Suprapubic skin (tissue), 4 donors: ENCODE measurements at places on chromosomes 13 and 19. TPM values are rescaled to one million over a fixed set of nuclear protein-coding genes. Genes with fewer than 3 reads are reported as not detected.

Gene ZNF765
- 6.4 TPM for total RNA-seq

Gene ZNF229
- 2.3 TPM for total RNA-seq

Gene FAM216B
- total RNA-seq: not detected

Gene GPC5
- total RNA-seq: 0.55 TPM

Gene FGF22
- total RNA-seq: 13.0 TPM

Gene PEX11G
- 2.9 TPM for total RNA-seq

Gene CEACAM20
- total RNA-seq: not detected

Gene RXFP2
- total RNA-seq: not detected

DNA sequence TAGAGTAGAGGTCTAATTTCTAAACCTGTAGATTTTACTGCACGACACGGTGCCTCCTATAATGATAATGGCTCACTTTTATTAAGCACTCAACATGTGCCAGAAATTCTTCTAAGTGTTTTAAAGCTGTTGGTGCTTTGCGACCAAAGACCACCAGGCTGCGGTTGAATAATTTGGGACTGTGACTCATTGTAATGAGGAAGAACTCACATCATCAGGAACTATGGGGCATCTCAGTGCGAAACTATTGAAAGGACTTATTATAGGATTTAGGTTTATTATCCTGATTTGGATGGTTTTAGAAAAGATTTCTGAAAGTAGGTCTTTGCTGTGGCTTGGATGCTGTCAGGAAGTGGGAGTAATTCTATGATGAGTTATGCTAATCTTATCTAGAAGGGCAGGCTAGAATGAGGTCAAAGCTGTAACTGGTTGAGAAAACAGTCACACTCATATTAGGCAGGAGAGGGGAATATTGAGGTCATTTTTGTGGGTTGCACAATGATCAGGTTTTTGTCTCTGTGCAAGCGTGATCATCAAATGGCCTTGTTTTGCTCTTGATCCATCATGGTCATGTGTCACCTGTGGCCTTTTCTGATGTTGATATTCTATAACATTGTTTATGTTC lies 266.8 kb downstream of the PCDH20 start:
- no peak for DNase-seq
- no peaks in the 10 kb centered on the region for H3K27me3 ChIP-seq
- no peak overlapping the region for H3K27ac ChIP-seq

DNA sequence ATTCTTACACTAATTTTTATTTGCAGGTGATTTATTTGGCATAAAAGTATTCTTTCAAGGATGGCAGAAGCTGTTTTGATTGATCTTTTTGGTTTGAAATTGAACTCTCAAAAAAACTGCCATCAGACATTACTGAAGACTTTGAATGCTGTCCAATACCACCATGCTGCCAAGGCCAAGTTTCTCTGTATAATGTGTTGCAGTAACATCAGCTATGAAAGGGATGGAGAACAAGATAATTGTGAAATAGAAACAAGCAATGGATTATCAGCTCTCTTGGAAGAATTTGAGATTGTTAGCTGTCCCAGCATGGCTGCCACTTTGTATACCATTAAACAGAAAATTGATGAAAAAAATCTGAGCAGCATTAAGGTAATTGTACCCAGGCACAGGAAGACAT lies 1.2 kb downstream of the LACC1 start:
- H3K27ac ChIP-seq: no peak overlapping the region
- no peaks in the 10 kb centered on the region for H3K27me3 ChIP-seq
- peaks cover 32% of the 10 kb centered on the region for H3K4me1 ChIP-seq
- H3K4me3 ChIP-seq: no peak overlapping the region
- peaks cover 9% of the 10 kb centered on the region for H3K36me3 ChIP-seq

DNA sequence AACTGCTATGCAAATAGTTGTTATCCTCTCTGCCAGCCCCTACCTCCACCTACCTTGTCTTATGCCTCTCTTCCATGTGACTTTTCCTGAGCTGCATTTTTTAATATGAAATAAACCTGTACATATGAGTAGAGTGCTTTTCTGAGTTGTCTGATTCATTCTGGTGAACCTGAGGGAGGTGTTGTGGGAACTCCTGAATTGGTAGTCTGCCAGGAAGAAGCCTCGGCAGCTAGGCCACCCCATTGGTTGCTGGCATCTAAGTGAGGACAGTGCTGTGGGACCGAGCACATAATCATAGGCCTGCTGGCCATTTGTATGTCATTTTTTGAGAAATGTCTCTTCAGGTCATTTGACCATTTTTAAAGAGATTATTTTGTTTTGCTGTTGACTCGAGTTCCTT lies 1146.8 kb downstream of the UQCRFS1 start:
- no peaks in the 10 kb centered on the region for H3K36me3 ChIP-seq
- H3K27me3 ChIP-seq: no peaks in the 10 kb centered on the region
- H3K4me3 ChIP-seq: no peak overlapping the region
- DNase-seq: no peak
- no peaks in the 10 kb centered on the region for H3K4me1 ChIP-seq

DNA sequence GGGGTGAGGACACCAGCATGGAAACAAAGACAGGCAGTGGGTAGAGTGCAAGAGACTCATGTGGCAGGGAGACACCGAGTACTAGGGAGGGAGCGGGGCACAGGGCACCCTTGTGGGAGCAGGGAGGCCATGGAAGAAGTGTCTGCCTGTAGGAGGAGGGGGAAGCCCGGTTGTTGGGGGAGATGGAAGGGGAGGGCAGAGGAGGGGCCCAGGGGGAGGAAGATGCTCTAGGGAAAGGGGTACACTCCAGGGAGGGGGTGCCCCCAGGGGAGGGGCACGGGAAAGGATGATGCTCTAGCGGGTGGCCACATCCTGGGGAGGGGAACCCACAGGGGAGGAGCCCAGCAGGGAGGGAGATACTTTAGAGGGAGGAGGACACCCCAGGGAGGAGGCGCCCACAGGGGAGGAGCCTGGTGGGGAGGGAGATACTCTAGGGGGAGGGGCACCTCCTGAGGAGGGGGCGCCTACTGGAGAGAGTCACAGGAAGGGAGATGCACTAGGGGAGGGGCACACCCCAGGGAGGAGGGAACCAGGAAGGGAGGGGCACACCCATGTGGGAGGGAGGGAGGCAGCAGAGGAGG lies 24.9 kb downstream of the CPAMD8 start:
- H3K36me3 ChIP-seq: no peaks in the 10 kb centered on the region
- no peak overlapping the region for H3K27ac ChIP-seq
- peaks cover 12% of the 10 kb centered on the region for H3K27me3 ChIP-seq
- H3K4me1 ChIP-seq: no peaks in the 10 kb centered on the region
- DNase-seq: no peak

DNA sequence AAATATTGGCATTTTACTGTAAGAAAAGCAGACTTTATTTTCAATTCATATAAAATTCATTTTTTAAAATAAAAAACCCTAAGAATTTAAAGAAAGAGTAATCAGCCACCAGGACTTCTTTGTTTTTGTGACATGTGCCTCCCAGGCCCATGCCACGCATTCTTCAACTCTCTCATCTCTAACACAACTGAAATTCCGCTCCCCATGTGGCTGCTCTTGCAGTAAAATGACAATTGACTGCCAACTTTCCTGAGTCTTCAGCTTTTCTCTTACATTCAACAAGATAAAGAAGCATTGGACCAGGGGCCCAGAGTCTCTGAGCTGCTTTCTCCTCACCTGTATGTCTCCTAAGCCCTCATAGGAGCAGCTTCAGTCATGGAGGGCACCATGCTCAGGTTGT lies 372.1 kb downstream of the UQCRFS1 start:
- H3K36me3 ChIP-seq: no peaks in the 10 kb centered on the region
- no peak for DNase-seq
- H3K27ac ChIP-seq: no peak overlapping the region

DNA sequence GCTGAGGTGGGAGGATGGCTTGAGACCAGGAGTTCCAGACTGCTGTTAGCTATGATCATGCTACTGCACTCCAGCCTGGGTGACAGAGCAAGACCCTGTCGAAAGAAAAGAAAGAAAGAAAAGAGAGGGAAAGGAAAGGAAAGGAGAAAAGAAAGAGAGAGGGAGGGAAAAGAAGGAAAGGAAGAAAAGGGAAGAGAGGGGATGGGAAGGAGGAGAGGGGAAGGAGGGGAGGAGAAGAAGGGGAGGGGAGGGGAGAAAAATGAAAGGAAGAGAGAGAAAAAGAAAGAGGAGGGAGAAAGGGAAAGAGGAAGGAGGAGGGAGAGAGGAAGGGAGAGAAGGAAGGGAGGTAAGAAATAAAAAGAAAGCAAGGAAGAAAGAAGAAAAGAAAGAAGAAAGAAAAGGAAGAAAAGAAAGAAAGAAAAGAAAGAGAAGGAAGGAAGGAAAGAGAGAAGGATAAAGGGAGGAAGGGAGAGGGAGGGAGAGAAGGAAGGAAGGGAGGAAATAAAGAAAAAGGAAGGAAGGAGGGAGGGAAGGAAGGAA lies 44.1 kb downstream of the INSR start:
- H3K27ac ChIP-seq: no peak overlapping the region
- H3K4me1 ChIP-seq: peaks cover 19% of the 10 kb centered on the region
- DNase-seq: no peak
- no peaks in the 10 kb centered on the region for H3K36me3 ChIP-seq
- H3K27me3 ChIP-seq: no peaks in the 10 kb centered on the region

DNA sequence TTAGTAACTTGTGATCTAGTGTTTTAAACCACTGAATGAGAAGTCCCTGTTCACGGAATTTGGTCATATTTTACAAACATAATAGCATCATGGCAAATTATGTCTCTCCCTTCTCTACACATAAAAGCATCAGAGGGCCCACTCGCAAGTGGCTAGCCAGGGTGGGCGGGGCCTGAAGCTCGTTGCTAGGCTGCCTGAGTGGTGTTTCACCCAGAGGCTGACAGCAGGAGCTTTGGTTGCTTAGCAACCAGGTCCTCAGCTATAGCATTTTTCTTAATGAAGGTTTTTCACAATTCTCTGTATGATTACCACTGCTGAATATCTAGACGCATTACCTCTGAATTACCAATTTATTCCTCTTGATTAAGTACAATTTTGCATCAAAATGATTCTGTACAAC lies 126.5 kb downstream of the NALCN start:
- no peaks in the 10 kb centered on the region for H3K36me3 ChIP-seq
- DNase-seq: no peak
- no peaks in the 10 kb centered on the region for H3K4me1 ChIP-seq
- no peak overlapping the region for H3K4me3 ChIP-seq

- H3K4me1 ChIP-seq: peaks cover 42% of the 10 kb centered on the region
- peaks cover 10% of the 10 kb centered on the region for H3K36me3 ChIP-seq
- DNase-seq: no peak
- H3K27ac ChIP-seq: no peak overlapping the region
- no peak overlapping the region for H3K4me3 ChIP-seq
Observed at GRCh38 chr19:39448271-39448670, 2.9 kb downstream of the SUPT5H start.

- no peaks in the 10 kb centered on the region for H3K27me3 ChIP-seq
- no peak for DNase-seq
- H3K27ac ChIP-seq: no peak overlapping the region
- H3K36me3 ChIP-seq: no peaks in the 10 kb centered on the region
- H3K4me1 ChIP-seq: no peaks in the 10 kb centered on the region
- H3K4me3 ChIP-seq: no peak overlapping the region
Observed at GRCh38 chr13:49821216-49822009, 28.9 kb upstream of the KPNA3 start.

GRCh38 chr19:28396287-28396831 lies 816.6 kb downstream of the UQCRFS1 start:
- no peaks in the 10 kb centered on the region for H3K36me3 ChIP-seq
- H3K27ac ChIP-seq: no peak overlapping the region
- H3K27me3 ChIP-seq: no peaks in the 10 kb centered on the region

GRCh38 chr19:6087074-6087571 lies 23.2 kb downstream of the RFX2 start:
- no peaks in the 10 kb centered on the region for H3K27me3 ChIP-seq
- peaks cover 61% of the 10 kb centered on the region for H3K4me1 ChIP-seq
- H3K27ac ChIP-seq: peak overlapping the region; percentile 87
- peak overlapping the region; percentile 1 for H3K4me3 ChIP-seq
- no peaks in the 10 kb centered on the region for H3K36me3 ChIP-seq

DNA sequence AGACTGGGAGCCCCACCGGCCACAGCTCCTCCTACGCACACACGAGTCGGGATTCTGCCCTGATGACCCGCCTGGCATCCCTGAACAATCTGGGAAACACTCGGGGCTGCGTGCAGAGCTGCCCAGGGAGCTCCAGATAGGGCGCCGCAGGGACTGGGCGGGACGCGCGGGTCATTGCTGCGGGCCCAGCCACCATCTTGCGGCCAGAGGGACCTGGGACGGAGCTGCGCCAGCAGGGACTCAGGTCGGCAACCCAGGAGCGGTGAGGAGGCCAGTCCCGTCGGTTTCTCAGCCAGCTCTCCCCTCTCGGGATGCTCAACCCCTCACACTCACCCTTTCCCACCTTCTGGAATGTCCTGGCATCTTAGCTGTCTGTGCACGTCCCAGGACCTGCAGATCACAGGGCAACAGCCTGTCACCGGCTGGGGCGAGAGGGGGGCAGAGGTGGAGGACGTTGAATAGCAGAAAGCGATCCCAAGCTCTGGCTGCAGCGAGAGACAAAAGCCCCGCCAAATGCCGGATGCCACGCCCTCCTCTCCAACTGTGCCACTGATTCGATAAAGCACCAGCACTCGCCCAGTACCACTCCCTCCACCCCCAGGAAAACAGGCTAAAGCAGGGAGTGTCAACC lies 20.4 kb upstream of the ZNF91 start:
- H3K4me1 ChIP-seq: peaks cover 10% of the 10 kb centered on the region
- no peak for DNase-seq
- no peak overlapping the region for H3K27ac ChIP-seq

DNA sequence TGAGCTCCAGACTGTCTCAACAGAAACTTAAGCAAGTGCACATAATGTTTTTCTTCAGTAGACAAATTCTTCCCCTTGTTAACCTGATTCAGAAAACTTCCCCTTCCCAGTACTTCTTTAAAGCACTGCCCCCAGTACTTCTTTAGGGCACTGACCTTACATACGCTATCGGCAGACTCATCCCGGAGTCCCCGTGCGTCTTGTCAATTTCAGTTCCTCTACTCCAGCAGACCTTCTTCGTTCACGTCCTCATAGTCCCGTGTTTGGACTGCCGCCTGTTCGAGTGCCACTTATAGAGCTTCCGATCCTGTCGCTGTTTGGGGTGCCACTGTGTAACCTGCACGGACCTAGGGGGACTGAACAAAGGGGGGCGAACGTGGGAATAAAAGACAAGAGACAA lies 29.0 kb downstream of the ZNF627 start:
- H3K4me3 ChIP-seq: no peak overlapping the region
- H3K27ac ChIP-seq: no peak overlapping the region
- H3K36me3 ChIP-seq: no peaks in the 10 kb centered on the region
- no peak for DNase-seq
- H3K4me1 ChIP-seq: peaks cover 16% of the 10 kb centered on the region

DNA sequence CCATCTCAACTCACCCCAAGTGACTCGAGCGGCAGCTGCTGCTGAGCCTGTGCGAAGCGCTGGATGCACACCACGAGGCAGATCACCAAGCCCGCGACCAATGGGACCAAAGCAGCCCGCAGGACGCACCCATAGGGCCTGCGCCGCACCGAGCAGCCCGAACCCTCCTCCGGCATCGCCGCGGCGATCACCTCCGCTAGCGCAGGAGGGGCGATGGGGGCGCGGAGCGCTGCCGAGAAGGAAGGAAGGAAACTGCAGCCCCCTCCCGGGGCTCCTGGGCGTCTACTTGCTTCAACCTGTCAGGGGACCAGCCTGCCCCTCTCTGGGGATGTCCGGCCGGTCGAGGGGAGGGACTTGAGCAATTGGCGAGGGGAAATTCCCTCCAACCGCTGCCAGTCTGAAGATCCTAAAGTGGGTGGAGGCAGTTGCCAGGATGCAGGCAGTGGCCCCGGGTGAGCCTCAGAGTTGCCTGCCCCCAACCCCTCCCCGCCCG lies at the start of gene CD70:
TSS of gene CD70 (minus strand) at position 324 of the 493 bp plus-strand sequence. CDS start at position 176, 148 bp downstream.
- DNase-seq: peak; percentile 73
- peaks cover 43% of the 10 kb centered on the region for H3K4me1 ChIP-seq
- peak within 1 kb of the TSS; percentile 40 for H3K4me3 ChIP-seq
- peak within 1 kb of the TSS; percentile 10 for H3K27ac ChIP-seq
- peaks cover 88% of the 10 kb centered on the region for H3K27me3 ChIP-seq
- H3K36me3 ChIP-seq: no peaks in the 10 kb centered on the region
